ENCODE measurements at places on chromosomes 12 and 14. TPM values are rescaled to one million over a fixed set of nuclear protein-coding genes. Genes with fewer than 3 reads are reported as not detected.

Gene TAS2R8
- not detected for total RNA-seq

Gene TAOK3
- total RNA-seq: 8.5 TPM

Gene MAP1LC3B2
- 1.6 TPM for total RNA-seq

Gene BEGAIN
- total RNA-seq: 11.0 TPM

Gene NPAS3
- not detected for total RNA-seq

Gene CKAP4
- total RNA-seq: 82.5 TPM

Gene NCKAP5L
- total RNA-seq: 9.0 TPM

Gene PRICKLE1
- total RNA-seq: 1.1 TPM

Gene KLRC1
- not detected for total RNA-seq

Gene FGF6
- not detected for total RNA-seq

Gene RERG
- 0.47 TPM for total RNA-seq

Gene SERPINA3
- 5.7 TPM for total RNA-seq

Gene TPH2
- not detected for total RNA-seq

Gene KRT78
- not detected for total RNA-seq

Gene OR4K14
- not detected for total RNA-seq

Gene STON2
- total RNA-seq: 0.65 TPM

Gene IRAK3
- total RNA-seq: 0.09 TPM

Gene A2M
- not detected for total RNA-seq

Gene C12orf50
- total RNA-seq: not detected

Gene TESPA1
- not detected for total RNA-seq

Gene P2RX2
- not detected for total RNA-seq

Gene SIRT4
- total RNA-seq: 0.87 TPM

Gene LRRC10
- not detected for total RNA-seq

Gene CMA1
- total RNA-seq: not detected

Gene PZP
- total RNA-seq: not detected

Gene CELA1
- not detected for total RNA-seq

Gene BICDL1
- total RNA-seq: 4.5 TPM

Gene C14orf39
- total RNA-seq: not detected

Gene LBHD2
- total RNA-seq: not detected

Gene CCDC196
- total RNA-seq: not detected

Gene LRRIQ1
- total RNA-seq: 0.71 TPM

Gene SMIM10L1
- total RNA-seq: 8.8 TPM

Gene GPR84
- 0.09 TPM for total RNA-seq

Gene EFCAB11
- total RNA-seq: 12.3 TPM

Gene LGR5
- not detected for total RNA-seq

Gene RPL10L
- not detected for total RNA-seq

Gene AQP6
- total RNA-seq: not detected

Gene MMP17
- total RNA-seq: 13.2 TPM

Gene ADGRD1
- total RNA-seq: 0.57 TPM

Gene KRT73
- not detected for total RNA-seq

Gene TMEM106C
- total RNA-seq: 109 TPM

Gene OXA1L
- 165 TPM for total RNA-seq

Gene PLEK2
- total RNA-seq: 27.6 TPM

Gene PMCH
- not detected for total RNA-seq

Gene TROAP
- 78.1 TPM for total RNA-seq

Gene PTPN6
- total RNA-seq: 10.3 TPM

Gene GLI1
- 9.9 TPM for total RNA-seq

Gene GRIP1
- total RNA-seq: 0.71 TPM

Gene SLC2A14
- total RNA-seq: 0.08 TPM

Gene OTX2
- total RNA-seq: not detected

Gene PPP4R4
- 0.22 TPM for total RNA-seq

Gene LYZ
- total RNA-seq: not detected
